ENCODE measurements at places on chromosomes 2 and 18.

DNA sequence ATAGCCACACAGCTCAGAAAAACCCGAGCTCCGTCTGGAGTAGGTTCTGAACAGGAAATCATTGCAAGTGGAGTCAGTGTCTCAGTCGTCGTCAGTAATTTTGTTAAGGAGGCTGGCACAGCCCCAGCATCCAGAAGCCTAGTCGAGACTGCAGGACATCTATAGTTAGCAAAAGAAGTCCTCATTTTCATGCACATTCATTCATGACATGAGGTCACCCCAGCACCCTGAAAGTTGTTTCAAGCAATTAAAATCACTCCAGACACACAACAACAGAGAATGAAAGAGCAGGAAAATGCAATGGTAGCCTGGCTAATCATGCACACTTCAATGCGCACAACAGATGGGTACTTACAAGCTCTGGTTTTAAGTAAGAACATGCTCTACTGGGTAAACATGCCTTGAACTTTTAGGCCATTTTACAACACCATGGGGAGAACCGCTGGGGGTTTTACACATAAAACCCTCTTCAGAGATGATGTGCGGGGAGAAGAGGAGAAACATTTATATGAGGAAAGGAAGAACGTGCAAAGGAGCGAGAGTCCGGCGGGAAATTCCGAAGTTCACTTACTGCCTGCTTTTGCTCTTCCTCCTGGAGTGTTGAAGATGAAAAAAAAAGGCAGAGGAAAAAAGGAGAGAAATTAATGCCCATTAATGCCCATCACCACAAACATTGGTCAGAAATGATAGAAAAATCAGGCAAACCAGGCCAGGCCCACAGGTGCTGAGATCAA lies 77.4 kb upstream of the DNMT3A start:
- DNase-seq, result no peak

GRCh38 chr18:415617-416612 lies 84.6 kb downstream of the COLEC12 start:
- DNase-seq, result no peak

GRCh38 chr2:174059178-174059883 lies 94.2 kb upstream of the SP3 start:
- no peak for DNase-seq

- no peak for DNase-seq
These were observed 1533.6 kb downstream of the LRP1B start for GRCh38 chr2:140597205-140597604.

DNA sequence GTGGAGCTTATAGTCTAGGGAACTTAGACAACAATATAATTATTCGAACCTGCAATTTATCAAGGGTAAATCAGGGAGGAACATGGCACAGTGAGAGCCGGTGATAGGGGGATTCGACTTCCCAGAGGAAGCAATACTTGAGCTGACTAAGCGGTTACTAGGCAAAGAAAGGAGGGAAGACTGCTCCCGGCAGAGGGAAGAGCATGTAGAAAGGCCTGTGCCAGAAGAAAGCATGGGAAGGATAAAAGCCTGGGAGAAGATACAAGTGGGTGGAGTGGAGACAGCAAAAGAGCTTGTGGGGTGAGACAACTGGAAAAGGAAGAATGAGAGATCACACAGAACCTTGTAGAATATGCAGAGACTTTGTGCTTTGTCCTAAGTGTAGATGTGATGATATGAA lies 93.3 kb downstream of the MARCHF4 start:
- no peak for DNase-seq

DNA sequence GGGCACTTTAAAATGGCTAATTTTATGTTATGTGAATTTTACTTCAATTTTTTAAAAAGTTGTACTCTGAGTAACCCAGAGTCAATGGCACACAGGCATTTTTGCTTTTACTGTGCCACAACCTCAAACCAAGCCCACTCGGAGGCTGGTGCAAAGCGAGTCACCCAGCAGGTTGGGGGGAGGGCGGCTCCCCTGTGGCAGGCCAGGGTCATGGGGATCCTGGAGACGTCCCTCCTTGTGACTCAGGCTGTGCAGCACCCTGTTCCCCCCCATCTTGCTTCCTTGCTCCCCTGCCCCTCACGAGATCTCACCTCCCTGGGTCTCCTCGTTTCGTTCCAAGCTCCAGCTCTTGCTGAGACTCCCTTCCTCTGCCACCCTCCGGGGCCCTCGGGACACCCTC lies 58.6 kb downstream of the POMC start:
- DNase-seq, result no peak

DNA sequence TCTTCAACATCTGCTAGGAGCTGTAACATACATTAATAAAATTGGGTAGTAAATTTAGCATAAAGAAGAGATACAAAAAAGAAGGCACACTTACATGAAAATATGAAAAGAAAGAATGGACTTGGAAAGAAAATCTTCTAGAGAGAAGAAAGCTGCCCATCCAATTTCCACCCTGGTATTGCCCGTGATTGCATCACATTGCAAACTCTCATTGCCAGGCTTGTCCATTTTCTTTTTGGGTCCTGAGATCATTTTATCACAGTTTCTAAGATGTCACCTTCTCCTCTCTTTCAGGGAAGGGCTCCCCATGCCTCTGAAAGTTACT lies 321.5 kb downstream of the RND3 start:
- DNase-seq, result no peak

DNA sequence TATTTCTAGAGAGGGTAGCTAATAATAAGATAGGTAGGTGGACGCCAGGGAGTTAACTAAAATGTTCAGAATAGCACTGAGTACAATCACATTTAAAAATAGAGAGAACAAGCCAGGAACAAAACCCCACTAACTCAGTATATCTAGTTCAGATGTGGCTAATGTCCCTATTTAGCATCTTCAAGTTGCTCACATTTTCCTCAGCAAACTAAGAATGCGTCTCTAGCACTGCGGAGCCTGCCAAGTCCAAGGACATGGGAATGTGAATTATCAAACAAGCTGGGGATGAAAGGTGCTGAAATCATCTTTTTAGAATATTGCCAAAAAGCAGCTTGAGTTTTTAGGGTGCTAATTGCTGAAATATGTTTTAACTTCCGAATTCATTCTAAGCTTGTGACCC lies 398.5 kb upstream of the FIGN start:
- DNase-seq, result no peak

DNA sequence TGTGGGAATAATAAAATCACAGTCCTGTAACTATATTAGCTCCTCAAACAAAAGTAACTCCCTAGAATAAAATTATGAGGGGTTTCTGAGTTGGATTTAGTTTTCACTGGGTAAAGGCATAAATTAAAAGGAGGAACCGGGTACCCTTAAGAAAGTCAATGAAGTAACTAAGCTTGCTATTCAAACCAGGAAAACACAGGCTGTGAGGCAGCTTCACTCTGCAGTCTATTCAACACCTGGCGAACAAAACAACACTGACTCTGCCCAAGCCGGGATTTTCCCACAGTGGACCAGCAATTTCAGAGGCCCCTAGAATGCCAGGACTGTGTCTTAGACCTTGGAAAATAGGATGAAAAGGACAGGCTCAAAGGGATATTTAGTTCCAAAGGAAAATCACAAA lies 24.6 kb upstream of the CREB1 start:
- no peak for DNase-seq

- no peak for DNase-seq
These were observed 5.9 kb downstream of the MBOAT2 start for GRCh38 chr2:8997631-8998030.

GRCh38 chr2:65231892-65232477 lies 4.4 kb downstream of the ACTR2 start:
- no peak for DNase-seq

DNA sequence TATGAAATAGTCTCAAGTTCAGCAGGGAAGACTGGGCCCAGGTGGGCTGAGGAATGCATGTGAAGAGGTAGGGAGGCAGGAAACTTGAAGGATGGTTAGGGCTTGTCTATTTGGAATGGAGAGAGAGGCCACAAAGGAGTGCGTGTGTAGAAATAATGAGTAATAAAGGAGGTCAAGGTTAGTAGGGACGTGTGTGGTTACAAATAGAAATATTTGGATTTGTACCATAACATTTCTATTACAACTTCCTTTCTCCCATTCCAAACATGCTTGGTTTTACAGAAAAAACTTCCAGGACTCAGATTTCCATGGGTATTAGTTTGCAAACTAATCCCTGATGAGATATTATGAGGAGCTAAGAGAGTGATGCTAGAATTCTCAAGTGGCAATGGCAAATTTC lies 280.6 kb downstream of the NCKAP5 start:
- no peak for DNase-seq

GRCh38 chr2:199798831-199799580 lies 52.0 kb downstream of the FTCDNL1 start:
- DNase-seq, result no peak
